ENCODE measurements at places on chromosomes 13 and 19.

- peak; percentile 38 for DNase-seq
Measured at GRCh38 chr19:13262450-13262849, 112.2 kb downstream of the IER2 start.

DNA sequence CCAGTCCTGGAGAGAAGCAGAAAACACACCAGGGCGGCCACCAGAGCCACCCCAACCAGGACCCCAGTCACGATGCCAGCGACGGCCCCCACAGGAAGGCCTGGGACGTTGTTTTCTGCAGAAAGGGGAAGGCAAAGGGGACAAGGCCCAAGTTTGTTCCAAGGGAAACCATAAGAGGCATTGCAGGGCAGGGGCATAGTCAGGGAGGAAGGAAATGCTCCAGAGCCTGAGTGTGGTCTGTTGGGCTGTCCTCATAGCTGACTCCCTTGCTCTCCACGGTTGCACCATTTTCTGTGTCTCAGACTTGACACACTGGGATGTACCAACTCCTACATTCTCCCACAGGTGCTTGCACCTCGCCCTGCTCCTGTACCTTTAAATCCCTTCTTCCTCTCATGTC is 5.2 kb downstream of the CEACAM4 start:
- DNase-seq, result no peak

- DNase-seq, result peak; percentile 17
Measured at GRCh38 chr13:44648392-44649103, 72.4 kb upstream of the TSC22D1 start.

DNA sequence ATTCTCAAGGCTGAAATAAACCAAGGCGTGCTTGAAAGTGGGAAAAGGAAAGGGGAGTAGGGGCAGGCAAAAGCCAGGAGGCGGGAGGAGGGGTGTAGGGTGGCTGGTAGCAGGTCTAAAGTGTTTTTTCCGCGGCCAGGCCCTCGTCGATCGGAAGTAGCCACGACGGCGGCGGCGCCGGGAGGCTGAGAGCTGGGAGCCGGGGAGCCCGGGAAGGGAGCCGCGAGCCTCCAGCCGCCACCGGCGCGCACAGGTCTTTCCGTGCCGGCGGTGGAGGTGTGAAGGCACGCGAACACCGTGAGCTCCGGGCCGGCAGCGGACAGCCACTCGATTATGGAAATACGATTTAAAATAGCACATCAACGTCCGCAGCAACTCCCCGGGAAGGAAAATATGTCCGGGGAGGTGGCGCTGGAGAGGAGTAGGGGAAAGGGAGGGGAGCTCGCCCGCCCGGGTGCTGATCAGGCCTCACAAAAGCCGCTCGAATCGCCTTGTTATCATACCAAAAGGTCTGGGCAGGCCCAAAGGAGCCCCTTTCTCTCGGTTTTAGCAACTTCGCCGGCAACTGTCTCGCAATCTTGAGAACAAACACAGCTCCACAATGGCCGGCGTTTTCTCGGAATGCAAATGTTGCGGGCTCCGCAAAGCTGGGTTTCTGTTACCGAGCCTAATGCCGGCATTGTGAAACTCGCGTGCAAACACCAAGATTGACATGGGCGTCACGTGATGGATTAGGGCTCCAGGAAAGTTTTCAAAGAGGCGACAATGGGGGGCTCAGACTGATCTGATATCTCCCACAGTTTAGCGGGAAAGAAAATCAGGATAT is 2.9 kb upstream of the PCDH8 start:
- DNase-seq, result no peak

DNA sequence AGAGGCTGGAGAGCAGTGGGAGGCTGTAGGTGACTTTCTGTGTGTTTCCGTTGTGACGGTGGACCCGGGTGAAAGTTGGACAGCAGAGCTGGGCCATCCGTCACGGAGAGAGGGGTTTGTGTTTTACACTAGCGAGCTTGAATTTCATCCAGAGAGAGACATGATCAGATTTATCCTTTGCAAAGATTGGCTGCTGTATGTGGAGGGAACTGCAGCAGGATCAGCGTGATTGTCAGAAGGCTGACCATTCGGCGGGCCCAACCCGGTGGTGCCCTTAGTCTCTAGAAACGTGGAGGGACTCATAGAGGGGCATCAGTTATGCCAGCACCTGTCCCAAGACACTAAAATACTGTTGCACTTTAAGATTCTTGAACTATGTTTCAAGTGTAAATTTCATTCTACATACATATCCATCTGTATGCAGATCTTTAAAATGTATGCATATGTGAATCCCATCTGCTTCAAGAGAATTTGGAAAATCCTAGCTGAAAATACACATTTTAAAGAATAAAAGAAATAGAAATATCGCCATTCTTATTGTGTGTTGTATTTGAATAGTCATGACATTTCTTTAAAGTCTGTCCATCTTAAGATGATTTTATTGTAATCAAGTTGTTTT is 7.0 kb downstream of the FAM124A start:
- DNase-seq, result no peak

GRCh38 chr13:42735010-42735409 is 46.4 kb upstream of the FAM216B start:
- DNase-seq, result no peak

- peak; percentile 22 for DNase-seq
Measured at GRCh38 chr13:76754414-76754813, 131.8 kb downstream of the KCTD12 start.

- DNase-seq, result no peak
Measured at GRCh38 chr19:58538257-58539168, 5.4 kb upstream of the TRIM28 start.

DNA sequence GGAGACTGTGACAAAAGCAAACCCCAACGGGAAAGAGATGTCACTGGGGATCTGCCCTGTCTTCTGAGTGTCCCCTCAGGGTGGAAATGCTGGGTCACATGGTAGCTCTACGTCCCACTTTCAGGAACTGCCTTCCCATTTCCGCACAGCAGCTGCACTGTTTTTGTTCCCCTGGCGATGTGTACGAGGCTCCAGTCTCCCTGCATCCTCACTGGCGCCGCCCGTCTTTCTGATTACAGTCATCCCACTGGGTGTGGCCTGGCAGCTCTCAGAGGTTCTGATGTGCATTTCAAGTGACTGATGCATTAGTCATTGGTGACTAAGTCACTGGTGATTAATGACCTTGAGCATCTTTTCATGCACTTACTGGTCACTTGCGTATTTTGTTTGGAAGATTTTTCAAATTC is 21.2 kb downstream of the PCID2 start:
- DNase-seq, result peak; percentile 99

DNA sequence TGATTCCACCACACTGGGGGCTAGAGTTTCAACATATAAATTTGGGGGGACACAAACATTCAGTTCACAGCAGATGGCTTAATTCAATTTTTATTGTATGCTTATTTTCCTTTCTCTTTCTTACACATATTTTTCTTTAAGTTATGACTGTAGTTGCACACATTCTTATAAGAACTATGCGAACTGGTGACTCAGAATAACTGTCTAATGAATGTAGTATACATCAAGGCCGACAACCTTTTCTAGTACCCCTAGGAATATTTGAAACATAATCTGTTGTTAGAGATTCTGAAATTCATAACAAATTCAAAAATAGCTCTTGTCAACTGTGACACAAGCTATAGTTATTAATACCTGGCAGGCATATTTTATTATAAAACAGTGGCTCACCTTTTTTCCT is 695.6 kb downstream of the PCDH9 start:
- no peak for DNase-seq

DNA sequence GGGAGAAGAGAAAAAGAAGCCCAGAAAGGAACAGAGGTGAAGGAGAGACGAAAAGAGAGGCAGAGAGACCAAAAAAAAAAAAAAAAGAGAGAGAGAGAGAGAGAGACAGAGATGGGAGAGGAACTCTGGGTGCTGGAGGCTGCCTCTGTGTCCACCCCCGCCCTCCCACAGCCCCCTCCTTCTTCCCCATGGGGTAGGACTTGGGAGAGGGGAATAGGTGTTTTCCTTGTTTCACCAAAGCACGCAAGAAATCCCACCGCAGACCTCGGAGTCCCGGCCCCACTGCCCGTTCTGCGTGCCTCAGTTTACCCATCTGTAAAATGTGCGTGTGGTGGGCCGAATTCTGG is 4.9 kb downstream of the ONECUT3 start:
- no peak for DNase-seq

DNA sequence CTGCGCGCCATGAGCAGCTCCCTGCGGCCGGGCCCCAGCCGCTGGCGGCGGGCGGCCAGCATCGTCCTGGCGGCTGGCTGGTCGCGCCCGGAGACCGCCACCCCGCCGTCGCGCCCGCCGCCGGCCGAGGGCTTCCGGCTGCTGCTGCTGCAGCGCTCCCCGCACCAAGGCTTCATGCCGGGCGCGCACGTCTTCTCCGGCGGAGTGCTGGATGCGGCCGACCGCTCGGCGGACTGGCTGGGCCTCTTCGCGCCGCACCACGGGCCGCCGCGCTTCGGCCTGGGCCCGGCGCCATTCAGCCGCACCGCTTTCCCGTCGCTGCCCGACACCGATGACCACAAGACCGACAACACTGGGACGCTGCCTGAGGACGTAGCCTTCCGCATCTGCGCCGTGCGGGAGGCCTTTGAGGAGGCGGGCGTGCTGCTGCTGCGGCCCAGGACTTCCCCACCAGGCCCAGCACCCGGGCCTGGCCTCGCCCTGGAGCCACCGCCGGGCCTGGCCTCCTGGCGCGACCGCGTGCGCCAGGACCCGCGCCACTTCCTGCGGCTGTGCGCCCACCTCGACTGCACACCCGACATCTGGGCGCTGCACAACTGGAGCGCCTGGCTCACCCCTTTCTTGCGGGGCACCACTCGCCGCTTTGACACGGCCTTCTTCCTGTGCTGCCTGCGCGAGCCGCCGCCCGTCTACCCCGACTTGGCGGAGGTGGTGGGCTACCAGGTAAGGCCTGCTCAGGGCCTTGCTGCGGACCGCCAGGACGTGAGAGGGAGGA is 518 bp downstream of the NUDT19 start:
- peak; percentile 46 for DNase-seq

DNA sequence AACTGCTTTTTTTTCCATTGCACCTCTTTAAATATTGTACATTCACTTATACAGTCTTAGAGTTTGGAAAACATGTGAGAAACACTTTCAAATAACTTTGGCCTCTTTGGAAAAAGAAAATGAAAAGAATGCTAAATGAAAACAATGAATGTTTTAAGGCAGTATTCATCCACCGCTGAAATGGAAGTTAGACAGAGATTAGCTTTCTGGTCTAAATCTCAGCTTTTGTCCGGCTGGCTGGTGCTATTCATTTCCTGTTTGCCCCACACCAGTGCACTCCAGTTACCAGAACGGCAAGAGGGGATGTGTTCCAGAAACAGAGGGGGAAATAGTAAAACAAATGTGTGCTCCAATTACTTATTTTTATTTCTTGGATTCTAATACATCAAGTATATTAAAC is 1201.3 kb downstream of the EFNB2 start:
- peak; percentile 18 for DNase-seq

GRCh38 chr13:73058432-73058735 is 421 bp upstream of the KLF5 start:
- no peak for DNase-seq

GRCh38 chr19:10464456-10464855 is 38.7 kb downstream of the KEAP1 start:
- DNase-seq, result no peak

DNA sequence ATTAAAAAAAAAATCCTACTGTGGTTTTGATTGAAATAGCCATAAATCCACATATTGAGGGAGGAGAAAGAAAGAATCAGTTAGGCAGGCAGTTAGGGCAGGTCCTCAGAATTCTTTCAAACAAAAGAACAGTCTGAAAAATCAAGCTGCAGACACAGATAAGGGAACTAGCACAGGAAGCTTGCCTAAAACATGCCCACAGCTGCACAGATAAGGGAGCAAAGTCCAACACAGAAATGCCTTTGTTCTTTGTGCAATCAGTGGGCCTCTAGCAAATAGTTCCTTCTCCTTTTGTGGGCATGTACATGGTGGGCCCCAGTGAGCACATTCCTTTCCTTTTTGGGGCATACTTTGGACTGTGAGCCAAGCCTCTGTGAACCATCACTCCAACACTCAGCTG is 42.7 kb downstream of the UTP14C start:
- DNase-seq, result no peak

- DNase-seq, result no peak
Measured at GRCh38 chr19:9086761-9087160, at the start of gene OR1M1. Gene OR1M1, plus strand, starts transcription at chr19:9087061. Its CDS starts 6,184 bp downstream, at chr19:9093245.

DNA sequence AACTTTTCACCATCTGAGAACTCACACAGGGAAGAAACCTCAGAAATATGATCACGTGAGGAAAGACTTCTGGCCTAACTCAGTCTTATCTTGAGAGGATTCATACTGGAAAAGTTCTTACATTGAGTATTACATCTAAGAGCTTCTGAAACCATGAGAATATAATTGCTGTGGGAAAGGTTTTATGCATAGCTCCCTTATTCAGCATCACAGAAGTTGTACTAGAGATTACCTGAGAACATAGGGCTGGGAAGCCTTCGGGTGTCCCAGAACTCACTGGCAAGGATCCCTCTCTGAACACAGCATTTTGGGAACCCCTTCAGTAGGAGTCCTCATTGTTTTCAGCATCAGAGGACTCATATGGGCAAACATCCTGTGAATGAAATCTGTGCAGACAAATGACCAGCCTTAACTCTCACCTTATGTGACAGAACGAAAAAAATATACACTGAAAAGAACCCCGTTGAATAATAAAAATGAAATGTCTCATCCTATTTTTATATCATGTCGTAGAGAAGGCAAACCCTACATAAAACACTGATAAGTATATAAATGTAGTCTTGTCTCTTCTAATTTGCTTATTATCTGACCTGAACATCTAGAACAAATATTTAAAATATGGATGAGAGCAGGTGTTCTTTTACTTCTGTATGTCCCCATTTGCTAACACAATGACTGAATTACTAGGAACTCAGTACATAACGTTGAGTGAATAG is 14.2 kb downstream of the ZNF274 start:
- DNase-seq, result no peak

DNA sequence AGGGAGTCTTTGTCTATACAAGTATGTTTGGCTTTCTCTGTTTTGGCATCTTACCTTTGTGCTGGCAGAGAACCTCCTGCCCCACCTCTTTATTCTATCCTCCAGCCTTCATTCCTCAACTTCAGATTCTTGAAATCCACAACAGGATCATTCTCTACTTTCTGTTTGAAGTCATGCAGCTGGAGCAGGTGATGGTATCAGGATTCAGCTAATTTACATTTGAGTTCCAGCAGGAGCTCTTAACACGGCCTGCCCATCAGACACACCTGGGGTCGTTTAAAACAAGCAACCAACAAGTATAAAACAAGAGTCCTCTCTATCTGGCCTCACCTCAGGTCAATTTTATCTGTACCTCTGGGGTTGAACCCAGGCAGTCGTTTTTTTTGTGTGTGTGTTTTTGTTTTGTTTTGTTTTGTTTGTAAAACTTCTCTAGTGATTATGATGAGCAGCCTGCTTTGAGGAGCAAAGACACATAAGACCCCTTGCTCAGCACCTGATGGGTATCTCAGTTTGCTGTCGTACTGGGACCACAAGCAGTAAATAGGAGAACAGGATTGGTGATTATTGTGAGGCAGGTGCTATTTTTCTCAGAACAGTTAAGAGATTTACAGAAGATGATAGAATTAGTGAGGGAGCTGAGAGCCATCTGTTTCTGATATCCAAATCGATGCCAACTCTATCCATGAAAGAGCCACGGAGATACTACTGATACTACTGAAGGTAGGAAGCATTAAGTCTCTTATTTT is 78.4 kb downstream of the GPC6 start:
- no peak for DNase-seq

- peak; percentile 34 for DNase-seq
Measured at GRCh38 chr19:4576016-4576933, 16.8 kb upstream of the SEMA6B start.
